Activated CD4-positive, alpha-beta T cell treated with anti-CD3 and anti-CD28 coated beads for 4 hours (primary cell): ENCODE measurements at places on chromosomes 11 and 22.

- no peak for DNase-seq
Observed at GRCh38 chr11:62879235-62879978, 1.3 kb upstream of the SLC3A2 start.

DNA sequence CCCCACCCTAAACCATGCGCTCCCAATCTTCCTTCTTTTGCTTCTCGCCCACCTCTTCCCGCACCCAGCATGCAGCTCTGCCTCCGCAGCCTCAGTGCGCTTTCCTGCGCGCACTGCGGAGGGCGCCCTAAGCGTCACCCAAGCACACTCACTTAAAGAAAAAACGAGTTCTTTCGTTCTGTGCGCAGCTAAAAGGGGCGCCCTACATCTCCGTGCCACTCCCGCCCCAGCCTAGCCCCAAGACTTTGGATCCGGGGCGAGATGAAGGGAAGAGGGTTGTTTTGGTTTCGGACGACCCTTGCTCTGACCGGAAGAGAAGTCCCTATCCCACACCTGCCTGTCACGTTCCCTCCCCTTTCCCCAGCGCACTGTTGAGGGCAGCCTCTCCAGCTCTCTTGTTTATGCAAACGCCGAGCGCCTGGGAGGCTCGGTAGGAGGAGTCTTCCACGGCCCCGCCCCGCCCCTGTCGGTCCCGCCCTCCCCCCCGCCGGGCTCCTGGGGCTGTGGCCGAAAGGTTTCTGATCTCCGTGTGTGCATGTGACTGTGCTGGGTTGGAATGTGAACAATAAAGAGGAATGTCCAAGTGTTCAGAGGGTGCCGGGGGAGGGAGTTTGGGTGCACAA lies 5.3 kb downstream of the VSIG2 start:
- peak; percentile 79 for DNase-seq

- DNase-seq, result no peak
Observed at GRCh38 chr11:60059052-60059451, 2.6 kb downstream of the MS4A3 start.

GRCh38 chr11:70183483-70184176 lies 19.5 kb upstream of the FADD start:
- no peak for DNase-seq

DNA sequence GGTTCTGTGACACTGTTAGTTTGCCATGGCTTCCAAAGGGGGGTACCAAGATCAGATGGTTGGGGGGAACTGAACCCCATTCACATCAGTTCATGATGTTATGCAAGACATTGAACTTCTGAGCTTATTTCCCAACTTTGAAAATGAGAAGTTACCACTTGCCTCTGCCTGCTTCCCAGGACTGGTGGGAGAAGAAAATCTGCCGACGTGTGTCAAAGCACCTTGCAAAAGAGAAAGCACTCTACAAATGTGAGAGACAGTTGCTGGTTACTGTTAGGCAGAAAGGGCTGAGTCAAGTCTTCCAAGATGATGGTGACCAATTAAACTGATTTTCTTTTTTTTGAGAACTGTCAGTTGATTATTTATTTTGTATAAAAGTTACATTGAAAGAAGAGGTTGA lies 45.6 kb downstream of the SMCO4 start:
- no peak for DNase-seq

DNA sequence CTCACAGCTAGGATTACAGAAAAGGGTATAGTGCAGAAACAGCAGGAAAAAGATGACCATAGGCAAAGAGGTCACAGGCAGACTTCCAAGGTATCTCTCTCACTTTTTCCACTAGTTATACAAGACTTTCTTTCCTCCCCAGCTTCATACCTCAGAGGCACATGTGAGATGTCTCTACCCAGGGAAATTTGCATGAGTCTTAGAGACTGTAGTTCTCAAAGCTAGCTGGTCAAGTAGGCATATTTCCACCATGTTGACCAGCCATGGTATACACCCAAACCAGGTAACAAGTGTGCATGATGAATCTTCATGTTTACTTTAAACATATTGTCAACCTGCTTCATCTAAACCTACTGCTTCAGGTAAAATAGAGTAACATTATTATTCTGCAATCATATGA lies 27.9 kb downstream of the PRMT3 start:
- no peak for DNase-seq

- DNase-seq, result no peak
Observed at GRCh38 chr11:22069844-22070243, 123.0 kb upstream of the ANO5 start.

DNA sequence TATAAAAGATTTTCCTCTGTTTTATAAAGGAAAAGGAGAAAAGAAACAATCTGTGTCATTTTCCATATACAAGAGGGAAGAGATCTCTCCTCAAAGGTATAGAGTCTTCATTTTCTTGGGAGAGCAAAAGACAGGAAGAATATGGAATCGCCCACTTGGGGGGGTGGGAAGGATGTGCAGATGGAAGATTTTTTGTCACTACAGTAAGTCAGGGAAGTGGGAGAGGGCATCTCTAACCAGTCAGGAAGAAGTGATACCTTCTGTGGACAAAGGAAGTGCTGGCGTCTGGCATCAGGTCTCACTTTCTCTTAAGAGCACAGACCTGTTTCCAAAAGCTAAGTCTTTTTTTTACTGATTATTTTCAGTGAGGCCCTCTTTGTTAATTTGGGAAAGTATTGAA lies 1.4 kb downstream of the PRR14L start:
- DNase-seq, result no peak

GRCh38 chr11:20739107-20739506 lies 69.7 kb downstream of the NELL1 start:
- no peak for DNase-seq

- DNase-seq, result no peak
Observed at GRCh38 chr11:109619498-109619897, 197.5 kb downstream of the C11orf87 start.

DNA sequence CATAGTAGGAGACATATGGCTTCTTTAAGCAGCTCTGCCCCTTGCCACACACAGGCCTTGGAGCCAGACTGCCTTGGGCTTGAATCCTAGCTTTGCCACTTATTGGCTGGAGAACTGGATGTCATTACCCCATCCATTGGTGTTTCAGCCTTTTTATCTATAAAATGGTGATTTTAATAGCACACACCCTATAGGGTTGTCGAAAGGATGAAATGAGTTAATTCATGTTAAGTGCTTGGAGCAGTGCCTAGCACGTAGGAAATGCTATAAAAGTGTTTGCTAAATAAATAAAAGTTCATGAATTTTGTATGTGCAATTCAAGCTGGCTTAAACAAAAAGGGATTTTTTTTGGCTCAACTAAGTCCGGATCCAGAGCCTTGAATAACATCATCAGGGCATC lies 120.7 kb downstream of the TIMP3 start:
- no peak for DNase-seq

DNA sequence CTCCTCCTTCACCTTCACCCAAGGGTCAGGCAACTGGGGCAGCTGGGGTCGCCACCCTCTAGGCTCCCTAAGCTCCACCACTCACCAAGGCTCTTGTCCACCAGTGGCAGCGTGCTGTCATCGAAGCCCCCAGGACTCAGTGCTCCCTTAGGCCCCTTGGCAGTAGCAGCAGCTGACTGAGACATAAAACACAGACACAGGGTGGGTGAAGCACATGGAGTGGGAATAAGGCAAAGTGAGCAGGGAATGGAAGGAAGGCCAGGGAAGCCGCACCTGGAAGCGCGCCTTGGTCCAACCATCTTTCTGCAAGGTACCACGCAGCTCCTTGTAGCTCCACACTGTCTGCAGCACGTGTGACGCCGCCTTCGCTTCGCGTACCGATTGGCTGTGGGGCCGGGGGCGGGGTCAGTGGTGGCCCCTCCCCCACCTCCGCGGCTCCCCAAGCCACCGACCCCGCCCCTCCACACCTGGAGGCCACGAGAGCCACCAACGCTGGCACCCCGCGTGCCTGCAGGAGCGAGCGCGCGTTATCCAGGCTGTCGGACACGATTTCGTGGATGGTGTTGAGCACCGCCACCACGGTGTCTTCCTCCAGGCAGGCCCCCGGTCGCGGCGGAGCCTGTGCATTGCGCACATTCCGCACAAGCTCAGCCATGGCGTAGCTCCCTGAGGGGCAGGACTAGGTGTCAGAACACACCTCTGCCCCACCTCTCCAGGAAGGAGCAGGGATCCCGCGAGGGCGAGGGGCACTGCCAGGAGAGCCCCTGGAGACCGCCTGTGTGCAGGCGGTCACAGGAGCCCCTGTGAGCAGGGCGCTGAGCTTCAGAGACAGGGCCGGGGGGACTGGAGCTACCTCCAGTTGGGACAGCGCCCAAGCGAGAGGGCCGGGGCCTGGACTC lies 31.3 kb upstream of the TXNRD2 start:
- DNase-seq, result no peak

DNA sequence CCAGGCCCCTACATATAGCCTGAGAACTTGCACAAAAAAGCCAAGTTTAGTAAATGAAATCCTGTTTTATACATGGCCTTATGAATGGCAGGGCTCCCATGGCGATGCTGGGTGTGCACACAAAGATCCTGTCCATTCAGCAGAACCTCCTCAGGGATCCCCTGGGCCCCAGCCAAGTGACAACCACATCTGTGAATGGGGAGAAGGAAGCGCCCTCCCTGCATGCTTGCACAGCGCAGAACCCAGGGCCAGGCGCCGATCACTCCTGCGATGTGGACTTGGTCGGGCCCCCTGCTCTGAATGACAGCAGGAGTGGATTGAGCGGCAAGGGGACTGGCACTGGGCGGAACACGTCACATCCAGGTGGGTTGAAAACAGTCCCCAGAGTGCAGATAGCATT lies 4.5 kb upstream of the CDC42EP2 start:
- DNase-seq, result no peak

- no peak for DNase-seq
Observed at GRCh38 chr11:131815590-131815989, 445.2 kb downstream of the NTM start.

DNA sequence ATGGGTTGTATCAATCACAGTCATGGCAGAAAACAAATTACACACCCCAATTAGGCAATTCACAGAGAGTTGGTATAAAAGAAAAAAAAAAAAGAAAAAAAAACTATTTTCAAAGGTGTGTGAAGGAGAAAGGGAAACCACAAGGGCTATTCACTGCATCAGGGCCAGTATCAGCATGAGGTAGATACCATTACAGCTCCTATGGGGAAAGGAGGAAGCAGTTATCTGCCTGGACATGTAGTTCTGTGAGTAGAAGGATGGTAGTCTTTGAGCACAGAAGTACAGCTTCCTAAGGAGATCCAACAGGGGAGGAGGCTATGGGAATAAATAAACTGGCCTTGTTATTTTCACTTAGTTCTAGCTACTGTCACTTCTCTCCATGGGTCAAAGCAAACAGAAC lies 746.1 kb downstream of the LUZP2 start:
- no peak for DNase-seq

GRCh38 chr11:80107415-80107814 lies 666.6 kb upstream of the TENM4 start:
- DNase-seq, result no peak

DNA sequence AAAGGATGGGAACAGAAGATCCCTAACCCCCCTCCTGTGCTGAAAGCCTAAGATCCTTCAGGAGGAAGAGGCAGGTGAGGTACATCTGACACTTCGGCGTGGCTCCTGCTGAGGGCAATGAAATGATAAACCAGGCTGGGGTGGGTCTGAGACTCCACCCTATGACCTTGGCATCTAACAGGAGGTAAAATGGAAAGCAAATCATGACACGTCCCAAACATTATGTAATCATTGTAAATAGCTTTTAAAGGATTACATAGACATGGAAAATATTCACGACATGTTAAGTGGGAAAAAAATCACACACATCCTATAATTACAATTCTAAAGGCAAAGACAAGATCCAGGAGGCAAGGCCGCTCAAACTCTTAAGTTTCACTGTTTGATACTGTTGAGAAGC lies 70.5 kb downstream of the LINC01488 start:
- no peak for DNase-seq

DNA sequence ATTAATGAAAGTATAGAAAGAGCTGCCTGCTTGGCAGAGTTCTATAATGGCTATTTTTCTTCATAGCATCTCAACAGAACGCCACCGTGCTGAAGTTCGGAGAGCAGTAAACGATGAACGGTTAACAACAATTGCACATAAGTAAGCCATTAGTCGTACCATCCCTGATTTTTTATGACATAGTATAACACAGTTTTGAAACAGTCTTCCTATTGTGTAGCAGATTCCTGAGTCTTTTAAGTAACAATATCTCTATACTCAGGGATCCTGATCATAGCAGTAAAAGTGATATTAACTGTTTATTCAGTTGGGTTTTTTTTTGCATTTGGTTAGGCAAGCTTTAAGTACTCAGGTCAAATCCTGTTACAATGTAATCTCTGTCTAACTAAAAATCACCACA lies 8.4 kb downstream of the EMSY start:
- DNase-seq, result no peak

GRCh38 chr11:81444297-81444696 lies 1289.4 kb downstream of the FAM181B start:
- DNase-seq, result no peak

GRCh38 chr11:127037596-127037995 lies 37.0 kb upstream of the KIRREL3 start:
- DNase-seq, result no peak

DNA sequence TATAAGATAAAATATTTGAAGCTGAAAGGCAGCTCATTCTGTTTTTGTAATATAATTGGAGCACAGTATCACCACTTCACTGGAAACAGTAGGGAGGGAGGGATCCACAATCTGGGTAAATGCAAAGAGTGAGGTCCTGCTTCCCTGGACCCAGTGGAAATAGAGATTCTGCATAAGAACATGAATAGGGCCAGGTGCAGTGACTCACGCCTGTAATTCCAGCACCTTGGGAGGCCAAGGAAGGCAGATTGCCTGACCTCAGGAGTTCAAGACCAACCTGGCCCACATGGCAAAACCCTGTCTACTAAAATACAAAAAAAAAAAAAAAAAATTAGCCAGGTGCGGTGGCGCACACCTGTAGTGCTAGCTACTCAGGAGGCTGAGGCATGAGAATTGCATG lies 143.7 kb downstream of the DBX1 start:
- no peak for DNase-seq

DNA sequence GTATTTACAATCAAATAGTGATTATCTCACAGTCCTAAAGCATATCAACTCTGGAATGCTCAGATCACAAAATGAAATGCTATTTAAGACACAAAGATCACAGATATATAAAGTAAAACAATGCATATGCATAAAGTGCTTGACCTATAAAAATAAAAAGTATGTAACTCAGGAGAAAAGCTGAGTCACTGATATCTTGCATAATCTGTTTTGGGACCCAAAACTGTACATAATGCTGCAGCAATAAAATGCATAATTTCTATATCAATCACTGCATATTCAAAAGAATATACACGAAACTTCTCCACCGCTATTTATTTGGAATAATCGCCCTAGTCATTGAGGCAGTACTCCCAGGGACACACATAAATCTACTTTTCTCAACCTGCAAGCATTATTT lies 34.9 kb upstream of the GRIA4 start:
- no peak for DNase-seq
